ENCODE measurements at places on chromosomes 7 and 10.

- DNase-seq: no peak
These were observed 260.9 kb downstream of the ADARB2 start for GRCh38 chr10:1476455-1476803.

- peak; percentile 35 for DNase-seq
These were observed 45.6 kb upstream of the SCIN start for GRCh38 chr7:12524794-12525386.

GRCh38 chr7:15086131-15086611 lies 183.6 kb upstream of the DGKB start:
- DNase-seq: no peak

DNA sequence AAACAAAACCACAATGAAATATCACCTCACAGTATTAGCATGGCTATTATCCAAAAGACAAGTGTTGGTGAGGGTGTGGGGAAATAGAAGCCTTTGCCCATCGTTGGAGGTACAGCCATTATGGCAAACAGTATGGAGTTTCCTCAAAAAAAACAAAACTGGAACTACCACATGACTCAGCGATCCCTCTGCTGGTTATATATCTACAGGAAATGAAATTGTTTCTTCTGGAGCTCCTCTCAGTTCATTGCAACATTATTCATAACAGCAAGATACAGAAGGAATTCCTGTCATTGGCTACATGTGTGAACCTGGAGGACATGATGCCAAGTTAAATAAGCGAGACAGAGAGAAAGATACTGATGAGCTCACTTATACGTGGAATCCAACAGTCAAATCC lies 2.4 kb upstream of the UBE3C start:
- DNase-seq: peak; percentile 11

DNA sequence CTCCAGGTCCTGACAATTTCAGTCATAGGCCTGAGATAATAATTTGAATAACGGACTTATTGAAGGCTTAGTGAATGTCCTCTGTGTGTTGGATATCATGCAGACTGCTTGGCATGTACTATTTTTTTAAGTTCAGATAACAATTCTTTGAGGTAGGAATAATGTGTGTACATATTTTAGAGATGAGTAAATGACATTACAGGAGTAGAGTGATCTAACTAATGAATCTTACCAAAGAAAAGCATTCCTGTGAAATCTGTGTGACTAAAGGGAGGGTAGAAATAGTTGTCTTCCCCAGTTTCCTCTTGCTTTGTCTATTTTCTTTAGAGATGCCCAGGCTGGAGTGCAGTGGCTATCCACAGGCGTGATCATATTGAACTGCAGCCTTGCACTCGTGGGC lies 391.8 kb upstream of the ETV1 start:
- DNase-seq: no peak
